ENCODE measurements at places on chromosomes 12 and 14. TPM values are rescaled to one million over a fixed set of nuclear protein-coding genes. Genes with fewer than 3 reads are reported as not detected.
A peak's percentile ranks its signal among the peaks of the same experiment; 100 is the strongest.

DNA sequence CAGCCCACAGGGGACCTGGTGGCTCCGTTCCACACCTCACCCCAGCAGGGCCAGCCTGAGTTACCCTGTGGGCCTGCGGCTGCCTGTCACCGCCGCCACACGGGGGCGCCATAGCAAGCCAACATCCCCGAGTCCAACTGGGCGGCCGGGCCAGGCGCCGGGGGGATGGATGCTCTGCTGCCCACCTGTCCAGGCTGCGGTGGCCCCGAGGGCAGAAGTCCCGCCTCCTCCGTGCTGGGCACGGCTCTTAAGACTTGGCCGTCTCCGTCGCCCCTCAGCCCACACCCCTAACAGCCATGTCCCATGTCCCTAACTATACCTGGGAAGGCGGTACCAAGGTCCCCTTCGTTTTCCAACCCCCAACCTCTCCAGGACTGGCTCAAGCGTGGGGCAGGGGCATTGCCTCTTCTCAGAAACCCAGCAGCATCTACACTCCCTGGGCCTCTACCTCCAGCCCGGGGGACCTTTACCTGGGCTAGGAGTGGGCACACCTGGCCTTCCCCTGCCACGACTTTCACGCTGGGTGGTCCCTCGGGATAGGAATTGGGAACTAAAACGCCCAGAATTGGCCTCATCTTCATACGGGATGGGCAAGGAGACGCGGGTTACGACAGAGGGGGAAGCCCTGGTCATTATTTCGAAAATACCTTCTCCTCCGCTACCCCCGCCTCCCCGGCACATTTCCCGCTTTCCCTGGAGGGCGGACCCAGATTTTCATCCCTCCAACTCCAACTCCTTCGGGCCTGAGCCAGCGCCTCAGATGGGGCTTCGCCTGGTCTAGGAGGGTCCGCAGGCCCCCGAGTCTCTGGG lies 1.1 kb upstream of the CYP46A1 start:
- peak; percentile 78 for DNase-seq

GRCh38 chr12:4794491-4794890 lies 74.3 kb downstream of the GALNT8 start:
- no peak for DNase-seq

NFE2 gene
- 26.4 TPM for total RNA-seq

- no peak for DNase-seq
Observed at GRCh38 chr12:54126029-54126695, 62.6 kb downstream of the SMUG1 start.

DNA sequence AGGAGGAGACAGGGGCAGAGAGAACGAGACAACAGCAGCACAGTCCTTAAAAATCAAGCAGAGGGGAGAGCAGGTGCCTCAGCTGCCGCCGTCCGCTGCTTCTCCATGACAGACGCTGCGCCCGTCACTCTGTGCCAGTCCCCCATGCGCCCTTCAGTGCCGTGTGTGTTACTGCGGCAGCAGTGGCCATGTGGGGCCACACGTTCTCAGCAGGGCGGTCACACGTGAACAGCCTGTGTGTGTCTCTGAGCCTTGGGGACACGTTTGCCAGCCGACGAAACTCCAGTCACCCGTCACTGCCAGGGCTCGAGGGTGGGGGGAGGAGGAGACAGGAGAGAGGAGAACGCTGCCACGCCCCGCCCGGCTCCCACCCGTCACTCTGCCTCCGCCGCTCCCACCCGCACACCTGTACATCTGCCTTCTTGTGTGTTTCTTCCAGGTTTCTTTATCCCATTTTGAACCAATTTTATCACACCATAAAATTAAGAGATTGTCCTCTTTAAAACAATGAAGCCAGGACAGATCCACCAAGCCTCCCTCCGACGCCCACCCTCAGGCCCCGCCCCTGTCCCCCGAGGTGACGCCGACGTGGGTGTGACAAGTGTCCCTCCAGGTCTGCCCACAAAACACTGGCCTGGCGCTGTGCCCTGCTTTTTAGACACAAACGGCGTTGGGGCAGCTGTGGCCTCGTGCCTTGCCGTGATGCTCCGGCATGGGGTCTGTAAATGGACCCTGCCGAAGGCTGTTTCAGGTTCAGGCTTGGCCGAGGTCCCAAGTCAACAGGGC lies 58.2 kb downstream of the GALNT9 start:
- DNase-seq, result no peak

ALX1 gene
- total RNA-seq, result not detected

AICDA gene
- not detected for total RNA-seq

DNA sequence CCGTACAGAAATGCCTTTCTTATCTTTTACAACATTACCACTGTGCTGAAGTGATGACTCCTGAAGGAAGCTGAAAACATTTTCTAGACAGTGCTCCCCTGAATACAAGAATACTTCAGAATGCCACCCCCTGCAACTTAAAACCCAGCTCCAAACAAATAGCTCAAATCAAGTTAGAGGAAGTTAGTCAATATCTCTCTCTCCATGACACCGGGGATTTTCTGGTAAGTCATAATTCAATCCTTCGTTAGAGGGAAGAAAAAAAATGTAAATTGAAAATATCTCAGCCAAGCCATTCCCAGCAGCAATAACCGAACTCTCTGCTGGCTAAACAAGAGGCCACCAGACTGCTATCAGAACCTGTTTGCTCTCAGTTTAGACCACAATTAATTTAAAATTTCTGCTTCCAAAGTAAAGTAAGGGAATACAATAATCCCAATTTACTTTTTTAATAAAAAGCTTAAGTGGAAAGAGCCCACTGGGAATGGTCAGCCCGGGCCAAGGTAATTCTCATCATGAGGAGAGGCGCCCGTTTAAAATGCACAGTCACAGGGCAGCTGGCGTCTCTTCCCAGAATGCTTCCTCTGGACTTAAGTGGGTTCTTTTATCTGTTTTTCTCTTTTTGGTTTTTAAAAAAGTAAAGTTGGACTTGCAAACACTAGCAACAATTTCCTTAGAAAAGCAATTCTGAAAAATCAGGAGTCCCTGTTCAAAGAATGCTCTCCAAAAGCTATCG lies 710.1 kb upstream of the STXBP6 start:
- no peak for DNase-seq

GRCh38 chr14:30796707-30797106 lies 77.7 kb upstream of the COCH start:
- no peak for DNase-seq

CLEC6A gene
- not detected for total RNA-seq

DNA sequence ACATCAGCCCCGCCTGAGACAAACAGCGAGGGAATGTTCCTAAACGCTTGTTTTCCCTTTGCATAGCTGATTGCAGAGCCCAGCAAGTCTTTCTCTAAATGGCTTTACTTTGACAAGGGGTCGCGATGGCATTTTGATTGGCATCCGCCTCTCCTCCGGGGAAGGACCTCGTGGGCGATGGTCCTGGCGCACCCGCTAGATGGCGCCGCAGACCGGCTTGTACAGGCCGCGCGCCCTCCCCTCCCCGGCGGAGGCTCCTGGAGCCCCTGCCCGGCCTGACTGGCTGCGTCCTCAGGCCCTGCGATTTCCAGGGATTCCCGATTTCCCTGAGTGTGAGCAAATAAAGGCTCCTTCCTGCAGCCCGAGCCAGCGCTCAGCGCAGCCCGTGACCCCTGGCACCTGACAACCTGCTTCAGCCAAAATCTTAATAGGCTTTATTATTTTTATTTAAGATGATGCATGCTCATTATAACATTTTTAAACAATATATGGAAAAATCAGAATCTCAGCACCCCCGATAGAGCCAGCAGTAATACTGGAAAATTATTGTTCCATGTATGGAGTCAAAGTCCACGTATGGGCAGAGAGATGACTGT lies 468.3 kb downstream of the AACS start:
- no peak for DNase-seq

DNA sequence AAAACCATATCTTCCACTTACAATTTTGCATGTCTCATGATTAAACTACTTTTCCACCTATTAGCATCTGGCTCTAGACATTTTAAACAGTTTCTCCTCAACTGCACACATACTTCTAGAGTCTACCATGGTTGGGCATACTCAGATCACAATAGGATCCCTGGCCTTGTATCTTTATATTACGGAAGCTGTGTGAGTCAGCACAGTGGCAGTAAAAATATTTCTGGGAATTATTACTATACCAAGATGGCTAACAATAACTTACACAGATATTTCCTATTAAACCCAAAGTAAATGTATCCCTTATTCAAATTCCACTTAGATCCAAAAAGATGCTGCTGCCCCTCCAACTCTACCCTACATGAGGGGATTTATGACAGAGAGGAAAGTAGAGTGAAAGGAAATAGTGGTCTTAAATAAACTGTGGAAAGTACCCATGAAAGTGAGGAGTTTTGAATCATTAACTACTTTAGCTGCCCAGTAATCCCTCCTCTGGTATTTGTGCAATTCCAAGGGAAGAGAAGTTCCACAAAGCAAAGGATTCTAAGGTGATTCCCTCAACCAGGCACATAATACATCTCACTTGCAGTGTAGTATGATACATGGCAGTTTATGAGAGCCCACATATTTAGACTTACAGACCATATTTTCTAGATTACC lies 14.0 kb upstream of the CPSF6 start:
- DNase-seq, result no peak

GRCh38 chr14:73460691-73461127 lies 2.4 kb upstream of the NUMB start:
- no peak for DNase-seq

- no peak for DNase-seq
Observed at GRCh38 chr14:68246786-68247105, 427.2 kb downstream of the RAD51B start.

GRCh38 chr14:81127785-81128184 lies 93.0 kb downstream of the GTF2A1 start:
- no peak for DNase-seq

EML1 gene
- total RNA-seq, result not detected

GRCh38 chr14:67270145-67270753 lies 29.0 kb downstream of the PALS1 start:
- no peak for DNase-seq

GRCh38 chr14:49767270-49767570 lies 733 bp upstream of the KLHDC2 start:
- no peak for DNase-seq

DDX55 gene
- 26.0 TPM for total RNA-seq

GRCh38 chr14:58292187-58292586 lies 6.2 kb upstream of the ARID4A start:
- DNase-seq, result no peak
